ENCODE measurements at places on chromosomes 2 and 18.

DNA sequence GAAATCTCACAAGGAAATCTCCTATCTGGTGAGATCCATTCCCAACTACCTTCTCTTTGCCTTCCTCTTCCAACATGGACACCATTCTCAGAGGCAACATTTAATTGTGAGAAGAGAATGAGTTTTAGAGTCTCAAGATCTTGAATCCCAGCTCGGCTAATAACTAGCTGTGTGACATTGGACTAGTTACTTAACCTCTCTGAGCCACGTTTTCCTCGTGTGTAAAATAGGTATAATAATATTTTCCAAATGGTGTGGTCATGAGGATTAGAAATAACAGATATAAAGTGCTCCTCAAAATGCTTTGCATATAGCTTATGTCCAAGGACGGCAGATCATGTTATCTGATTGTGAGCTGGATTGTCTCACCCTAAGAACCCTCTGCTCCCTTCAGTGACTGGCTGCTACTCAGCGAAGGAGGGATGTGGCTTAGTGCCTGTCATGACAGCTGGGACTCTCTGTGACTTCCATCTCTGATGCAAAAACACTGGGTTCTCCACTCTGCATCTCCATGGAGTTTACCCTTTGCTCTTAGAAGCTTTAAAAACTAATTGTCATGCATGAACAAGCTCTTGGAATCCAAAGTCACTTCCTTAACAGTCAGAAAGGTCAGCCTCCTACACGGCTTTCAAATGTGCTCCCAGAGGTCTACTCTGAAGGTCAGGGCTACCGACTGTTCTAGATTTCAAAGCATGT lies 38.4 kb upstream of the MRPL19 start:
- peak; percentile 77 for DNase-seq

DNA sequence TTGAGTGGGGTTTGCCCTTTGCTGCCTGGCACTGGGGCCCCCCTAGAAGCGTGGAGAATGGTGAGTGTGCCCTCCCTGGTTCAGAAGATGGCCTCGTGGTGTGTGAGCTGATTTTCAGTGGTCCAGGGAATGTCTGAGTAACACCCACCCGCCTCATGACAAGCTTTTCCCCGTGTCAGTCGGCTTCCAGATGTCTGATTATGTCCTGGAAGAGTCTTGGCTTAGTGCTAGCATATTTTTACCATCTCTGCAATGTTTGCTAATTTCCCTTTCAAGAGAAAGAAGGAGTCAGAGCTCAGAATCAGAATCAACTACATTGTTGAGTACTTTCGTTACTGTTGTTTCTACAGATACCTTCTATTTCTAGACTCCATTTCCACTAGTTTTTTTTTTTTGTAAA lies 214.7 kb downstream of the SEPTIN10 start:
- no peak for DNase-seq

- no peak for DNase-seq
These were observed 116.9 kb downstream of the EPHA4 start for GRCh38 chr2:221455214-221455613.

DNA sequence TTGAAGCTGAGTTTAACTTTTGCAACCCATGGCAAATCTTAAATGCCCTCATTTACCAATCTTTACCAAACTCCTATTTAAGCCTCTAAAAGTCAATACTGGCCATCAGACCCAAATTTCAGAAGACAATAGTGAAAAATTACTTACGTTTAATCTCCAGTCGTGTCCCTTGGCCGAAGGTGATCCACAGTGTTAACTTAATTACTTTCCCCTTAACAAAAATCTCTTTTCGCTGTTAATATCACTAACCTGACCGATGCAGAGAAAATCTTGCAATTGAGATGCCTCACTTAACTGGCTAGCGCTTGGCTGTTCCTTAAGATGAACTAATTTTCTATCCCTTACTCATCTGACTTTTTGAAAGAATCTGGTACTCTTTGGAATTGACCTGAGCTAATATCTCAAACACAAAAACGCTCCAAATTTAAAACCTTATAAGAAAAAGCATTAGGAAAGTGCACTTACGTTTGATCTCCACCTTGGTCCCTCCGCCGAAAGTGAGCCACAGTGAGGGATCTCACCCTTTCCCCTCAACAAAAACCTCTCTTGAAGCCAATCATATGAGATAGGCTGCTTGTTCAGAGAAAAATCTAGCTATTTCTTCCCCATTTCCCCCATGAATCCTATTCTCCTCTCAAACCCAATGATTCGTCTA lies 169.1 kb downstream of the RPIA start:
- DNase-seq = no peak

- no peak for DNase-seq
These were observed 395.4 kb upstream of the ATP5MC3 start for GRCh38 chr2:175576875-175577274.

GRCh38 chr2:219293736-219294231 lies 14.6 kb downstream of the DNAJB2 start:
- no peak for DNase-seq

- no peak for DNase-seq
These were observed 84.0 kb downstream of the RDH14 start for GRCh38 chr2:18476484-18476883.

DNA sequence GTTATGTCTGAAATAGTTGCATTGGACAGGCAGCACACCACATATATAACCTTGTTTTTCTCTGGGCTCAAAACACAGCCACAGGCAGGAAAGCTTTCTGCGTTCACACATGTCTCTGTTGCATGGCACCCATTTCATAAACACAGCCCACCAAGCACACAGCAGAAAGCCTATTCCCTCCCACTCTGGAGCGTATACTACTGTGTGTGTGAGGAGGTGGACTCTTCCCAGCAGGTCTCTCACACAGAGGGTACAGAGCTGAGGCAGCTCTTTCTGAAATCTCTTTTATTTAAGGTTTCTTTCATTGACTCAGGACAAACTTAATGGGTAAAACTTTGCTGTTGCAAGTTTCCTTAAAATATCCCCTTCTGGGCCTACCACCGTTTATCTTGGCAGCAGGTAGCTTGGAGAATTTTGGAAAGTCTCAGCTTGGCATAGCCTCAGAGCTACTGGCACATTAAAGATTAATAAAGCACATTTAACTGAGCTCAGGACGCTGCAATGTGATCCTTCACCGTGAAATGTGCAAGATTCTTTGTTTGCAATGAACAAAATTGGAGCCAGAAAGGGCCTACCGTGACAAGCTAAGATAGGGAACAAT lies 105.1 kb upstream of the NCKAP5 start:
- no peak for DNase-seq

- DNase-seq = no peak
These were observed 13.7 kb downstream of the GATA6 start for GRCh38 chr18:22182884-22183697.

DNA sequence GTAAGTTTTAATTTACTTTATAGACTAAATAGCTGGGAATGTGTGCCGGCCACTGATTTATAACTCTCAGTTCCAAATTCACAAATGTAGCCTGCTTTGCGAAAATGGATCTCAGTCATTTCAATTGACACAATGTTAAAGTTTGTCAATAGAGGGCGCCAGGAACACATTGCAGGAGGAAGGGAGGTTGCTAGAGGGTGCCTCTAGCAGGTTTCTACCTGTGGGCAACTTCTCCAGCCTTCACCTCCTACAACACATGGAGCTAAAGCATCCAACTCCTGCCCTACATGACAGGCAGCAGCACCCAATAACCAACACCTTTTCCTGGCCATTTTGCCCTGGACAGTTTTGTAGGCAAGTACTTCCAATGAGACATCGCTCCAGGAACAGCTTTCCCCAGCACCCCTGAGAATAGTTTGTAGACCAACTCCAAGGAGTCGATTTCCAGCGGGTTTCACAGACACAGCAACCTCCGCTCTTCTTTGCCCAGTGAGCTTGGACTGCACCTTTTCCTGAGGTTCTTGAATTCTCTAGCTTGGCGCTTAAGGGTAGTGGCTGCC lies 784.8 kb upstream of the CDH2 start:
- peak; percentile 12 for DNase-seq

DNA sequence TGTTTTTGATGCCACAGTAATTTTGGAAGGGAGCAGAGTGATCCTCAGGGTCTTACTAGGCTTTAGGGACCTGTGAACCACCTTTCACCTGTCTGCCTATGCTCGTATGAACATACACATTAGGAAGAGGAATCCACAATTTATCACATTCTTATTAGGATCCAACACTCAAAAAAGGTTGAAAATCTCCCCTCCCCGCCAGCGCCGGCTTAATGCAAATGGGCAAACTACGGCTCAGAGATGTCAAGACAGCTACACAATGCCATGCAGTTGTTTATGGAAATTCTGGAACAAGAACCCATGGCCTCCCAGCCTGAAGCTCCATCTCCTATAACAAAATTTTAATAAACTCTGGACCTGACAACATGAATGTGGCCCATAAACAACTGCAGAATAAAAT lies 375.9 kb upstream of the ACVR2A start:
- no peak for DNase-seq

DNA sequence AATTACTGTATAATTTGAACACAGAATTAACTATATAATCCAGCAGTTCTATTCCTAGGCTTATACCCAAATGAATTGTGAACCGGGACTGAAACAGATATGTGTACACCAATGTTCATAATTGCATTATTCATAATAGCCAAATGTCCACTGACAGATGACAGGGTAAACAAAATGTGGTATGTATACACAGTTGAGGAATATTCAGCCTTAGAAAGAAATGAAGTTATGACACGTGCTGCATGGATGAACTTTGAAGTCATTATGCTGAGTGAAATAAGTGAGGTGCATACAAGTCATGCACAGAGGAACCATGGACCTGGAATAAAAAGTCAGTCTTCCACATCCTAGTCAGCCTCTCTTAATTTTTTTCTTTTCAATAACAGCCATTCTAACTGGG lies 91.9 kb downstream of the SH3RF3 start:
- no peak for DNase-seq

GRCh38 chr2:207996848-207997247 lies 28.5 kb downstream of the PLEKHM3 start:
- no peak for DNase-seq

- peak; percentile 23 for DNase-seq
These were observed 300.9 kb downstream of the PHLPP1 start for GRCh38 chr18:63016270-63016669.

GRCh38 chr2:141329964-141330363 lies 800.9 kb downstream of the LRP1B start:
- no peak for DNase-seq
